ENCODE measurements at places on chromosomes 6 and 20. TPM values are rescaled to one million over a fixed set of nuclear protein-coding genes. Genes with fewer than 3 reads are reported as not detected.

The GPSM3 gene
- total RNA-seq = 309 TPM

The EYA2 gene
- not detected for total RNA-seq

The ALDH8A1 gene
- 2.2 TPM for total RNA-seq

The HEY2 gene
- total RNA-seq = not detected

- no peak for DNase-seq
Measured at GRCh38 chr6:87104667-87105066, 9.8 kb upstream of the CGA start.

GRCh38 chr20:37845241-37845681, 57.7 kb upstream of the VSTM2L start:
- DNase-seq = no peak

GRCh38 chr20:1390581-1391403, 2.1 kb downstream of the FKBP1A start:
- DNase-seq = peak; percentile 46

- no peak for DNase-seq
Measured at GRCh38 chr6:13395272-13396237, 67.2 kb upstream of the TBC1D7 start.

DNA sequence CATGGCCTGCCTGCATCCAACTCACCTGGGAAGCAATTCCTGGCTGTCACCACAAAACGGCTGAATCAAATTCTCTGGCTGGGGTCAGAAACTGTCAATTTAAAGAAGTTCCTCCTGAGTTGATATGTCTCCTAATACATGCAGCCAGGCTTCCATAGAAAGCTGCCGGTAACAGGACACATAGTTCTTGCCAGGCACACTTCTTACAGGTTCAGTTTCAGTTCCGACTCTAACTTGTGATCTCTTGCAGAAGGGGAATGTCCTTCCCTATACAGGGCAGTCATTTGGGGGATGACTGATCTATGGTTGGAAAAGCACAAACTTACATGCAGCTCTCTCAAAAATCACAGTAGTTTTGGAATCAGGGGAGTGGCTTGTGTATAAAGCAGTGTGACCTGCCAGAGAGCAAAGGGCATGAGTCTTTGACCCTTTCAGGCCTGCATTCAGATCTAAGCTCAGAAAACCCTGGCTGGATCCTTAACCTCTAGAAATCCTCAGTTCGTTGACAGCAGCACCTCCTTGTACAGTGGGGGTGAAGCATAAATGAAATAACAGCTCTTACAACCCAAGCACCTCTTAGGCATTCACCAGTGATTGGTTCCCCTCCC, 195.6 kb downstream of the SCP2D1 start:
- no peak for DNase-seq

GRCh38 chr20:13638162-13638495, 603 bp downstream of the TASP1 start:
- DNase-seq = no peak
